Posterior cingulate gyrus (tissue), 11 donors: ENCODE measurements at places on chromosomes 1 and 21.

GRCh38 chr1:210332719-210333398 is 4.2 kb downstream of the HHAT start:
- DNase-seq = no peak

DNA sequence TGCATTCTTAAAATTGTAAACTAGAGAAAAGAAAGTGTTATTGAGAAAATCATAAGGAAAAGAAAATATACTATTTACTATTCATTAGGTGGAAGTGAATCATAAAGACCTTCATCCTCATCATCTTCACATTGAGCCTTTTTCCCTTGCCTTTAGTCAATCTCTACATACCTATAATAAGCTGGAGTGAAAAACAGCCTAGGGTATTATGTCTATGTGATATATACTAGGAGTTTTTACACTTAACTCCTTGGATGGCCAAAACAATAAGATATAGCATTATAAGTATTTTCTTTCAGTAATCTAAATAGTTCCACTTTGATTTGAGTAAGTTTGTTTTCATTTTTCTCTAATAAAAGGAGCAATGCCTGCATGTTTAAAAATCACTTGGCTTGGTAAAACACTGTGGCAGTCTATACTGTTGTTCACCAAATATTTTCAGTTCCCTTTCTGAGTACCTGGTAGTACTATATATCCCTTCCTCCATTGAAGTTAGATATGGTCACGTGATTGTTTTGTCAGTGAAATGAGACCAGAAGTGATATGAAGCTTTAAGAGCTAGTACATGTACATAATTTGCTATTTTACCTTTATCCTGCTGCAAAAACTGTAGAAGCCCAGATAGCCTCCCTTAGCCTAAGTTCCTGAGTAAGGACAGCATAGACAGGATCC is 78.3 kb downstream of the CLEC20A start:
- no peak for DNase-seq

DNA sequence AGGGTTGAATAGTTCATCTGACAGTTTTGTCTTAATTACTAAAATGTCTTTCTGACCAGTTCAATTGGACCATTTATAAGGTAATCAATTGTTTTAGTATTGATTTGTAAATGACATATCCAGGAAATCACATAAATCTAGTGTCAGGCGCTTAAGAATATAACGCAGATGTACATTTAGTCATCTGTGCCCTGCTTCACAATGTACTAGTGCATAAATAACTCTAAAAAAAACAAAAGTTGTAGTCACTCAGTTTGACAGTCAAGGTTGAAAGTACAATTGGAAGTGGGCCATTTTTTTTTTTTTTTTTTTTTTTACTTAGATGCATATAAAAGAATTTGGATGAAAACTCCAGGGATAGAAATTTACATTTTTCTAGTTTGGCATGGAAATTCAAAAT is 490.4 kb downstream of the PTPRC start:
- no peak for DNase-seq

DNA sequence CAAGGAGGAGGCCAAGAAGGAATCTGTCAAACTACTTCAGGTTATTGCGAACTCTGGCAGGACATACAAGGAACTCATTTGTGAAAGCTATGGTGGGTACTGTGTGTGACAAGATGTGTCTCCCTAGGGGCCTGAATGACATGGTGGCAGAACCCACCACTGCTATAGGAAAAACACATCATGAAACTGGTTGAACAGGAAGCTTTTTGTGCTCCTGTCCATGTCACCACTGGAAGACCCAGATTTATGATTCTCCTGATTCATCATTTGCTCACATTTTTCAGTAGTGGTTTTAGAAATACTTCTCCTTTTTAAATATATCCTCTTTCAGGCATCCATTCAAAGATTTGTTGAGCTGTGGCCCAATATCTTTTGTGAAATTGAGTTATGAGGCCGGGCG is 23.6 kb downstream of the ARMH1 start:
- DNase-seq = no peak

GRCh38 chr1:158154501-158154900 is 26.2 kb upstream of the CD1D start:
- no peak for DNase-seq

GRCh38 chr1:189141056-189141455 is 1336.6 kb downstream of the BRINP3 start:
- no peak for DNase-seq

- peak; percentile 72 for DNase-seq
Measured at GRCh38 chr1:210747890-210748289, 386.1 kb downstream of the KCNH1 start.

DNA sequence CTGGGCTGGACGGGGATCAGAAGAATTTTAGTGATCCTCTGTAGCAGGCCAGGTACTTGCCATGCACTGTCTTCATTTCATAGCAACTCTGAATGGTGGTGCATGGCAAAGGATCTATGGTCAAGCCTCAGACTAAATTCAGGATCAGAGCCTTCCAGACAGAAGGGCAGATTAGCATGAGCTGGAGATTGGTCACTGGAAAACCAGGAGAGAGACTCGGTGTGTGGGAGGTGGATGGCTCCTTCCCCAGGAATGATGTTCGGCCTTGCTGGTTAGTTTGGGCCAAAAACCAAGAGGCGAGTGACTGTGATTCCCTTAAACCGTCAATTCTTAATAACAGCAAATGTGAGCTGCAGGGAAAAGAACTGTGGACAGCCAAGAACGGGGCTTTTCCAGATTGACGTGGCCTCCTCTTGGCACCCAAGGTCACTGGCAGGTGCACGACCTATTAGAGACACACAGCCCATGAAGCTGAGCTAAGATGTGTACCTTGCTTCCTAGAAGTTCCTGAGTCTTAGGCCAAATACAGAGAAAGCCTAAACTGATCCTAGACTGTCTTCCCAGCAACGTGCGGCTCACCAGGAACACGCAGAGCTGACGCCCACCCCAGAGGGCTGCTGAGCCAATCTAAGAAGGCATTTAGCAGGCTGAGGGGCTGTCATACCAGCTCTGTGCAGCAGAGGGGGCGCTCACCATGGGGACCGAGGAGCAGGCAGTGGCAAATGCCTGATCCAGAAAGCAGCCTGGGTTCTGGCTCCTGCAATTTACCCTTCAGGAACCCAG is 18.5 kb downstream of the ALDH4A1 start:
- peak; percentile 87 for DNase-seq

DNA sequence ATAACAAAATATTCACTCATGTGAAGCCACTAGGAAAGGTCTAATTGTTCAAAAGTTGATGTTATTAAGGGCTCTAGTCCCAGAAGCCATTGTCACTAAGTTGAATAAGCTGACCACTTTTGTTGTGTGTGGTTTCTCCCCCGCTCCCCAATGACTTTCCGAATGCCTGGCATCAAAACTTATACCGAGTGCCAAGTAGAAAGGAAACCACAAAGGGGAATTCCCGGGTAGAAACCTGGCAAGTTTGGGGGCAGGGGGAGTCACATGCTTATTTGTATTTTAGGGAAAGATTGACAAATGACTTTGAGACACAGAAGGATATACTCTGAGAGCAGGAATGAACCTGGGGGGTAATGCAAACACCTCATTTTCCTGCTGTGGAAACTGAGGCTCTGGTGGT is 154.1 kb downstream of the TGFBR3 start:
- DNase-seq = no peak

GRCh38 chr1:64851664-64852063 is 106.8 kb downstream of the RAVER2 start:
- no peak for DNase-seq

DNA sequence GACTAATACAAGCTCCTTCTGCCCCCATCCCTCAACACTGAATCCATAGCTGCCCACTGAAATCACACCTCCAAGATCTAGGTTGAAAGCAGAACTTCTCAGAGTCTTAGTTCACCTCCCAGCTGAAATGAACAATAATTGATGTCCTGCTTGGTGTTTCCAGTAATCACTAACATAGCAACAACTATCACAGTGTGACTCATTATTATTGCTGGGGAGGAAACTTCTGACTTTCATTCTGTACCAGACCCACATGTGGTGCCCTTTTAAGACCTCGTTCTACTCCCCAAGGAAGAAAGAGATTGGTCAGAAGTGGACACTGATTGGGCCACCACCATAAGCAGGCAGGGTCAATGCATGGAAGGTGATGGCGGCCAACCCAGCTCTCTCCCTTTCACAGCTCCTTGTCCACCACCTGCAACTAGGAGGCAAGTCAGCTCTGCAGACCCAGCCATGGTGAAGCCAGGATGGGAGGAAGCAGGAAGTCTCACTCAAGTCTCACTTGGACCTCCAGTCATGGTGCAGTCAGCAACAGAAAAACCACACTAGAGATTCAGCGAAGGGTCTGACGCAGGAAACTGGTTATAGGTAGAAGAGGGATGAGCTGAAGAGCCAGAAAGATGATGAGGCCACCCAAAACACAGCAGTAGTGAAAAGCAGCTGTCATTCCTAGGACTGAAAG is 720.2 kb downstream of the PTPRU start:
- no peak for DNase-seq

GRCh38 chr1:56566061-56566744 is 13.2 kb downstream of the PLPP3 start:
- DNase-seq = no peak

DNA sequence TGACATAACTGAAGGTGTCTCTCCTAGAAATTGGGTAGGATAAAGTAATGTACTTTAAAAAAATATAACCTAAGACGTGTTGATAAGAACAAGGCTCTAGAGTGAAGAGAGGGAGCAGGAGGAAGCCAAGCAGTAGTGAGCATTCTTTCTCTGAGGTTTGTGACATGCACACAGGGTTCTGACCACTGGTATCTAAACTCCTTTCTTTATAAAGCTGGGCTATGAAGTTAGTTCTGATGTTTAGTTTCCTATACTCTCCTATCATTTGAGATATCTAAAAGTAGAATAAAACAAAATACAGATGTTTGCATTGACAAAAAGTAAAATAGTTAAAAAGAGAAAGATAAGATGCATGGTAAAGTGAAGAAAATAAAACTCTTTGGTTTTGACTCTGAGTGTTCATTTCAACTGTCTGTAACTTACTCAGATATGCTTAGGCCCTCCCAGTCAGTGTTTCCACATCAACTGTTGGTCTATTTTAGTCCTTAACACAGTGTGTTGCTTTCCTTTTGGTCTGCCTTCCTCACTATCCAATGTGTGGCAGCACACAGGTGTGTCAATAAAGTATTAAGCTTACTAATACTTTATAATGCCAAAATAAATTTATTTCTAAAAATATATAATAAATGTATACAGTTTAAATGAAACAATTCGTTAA is 543.5 kb downstream of the PTPRC start:
- DNase-seq = no peak

DNA sequence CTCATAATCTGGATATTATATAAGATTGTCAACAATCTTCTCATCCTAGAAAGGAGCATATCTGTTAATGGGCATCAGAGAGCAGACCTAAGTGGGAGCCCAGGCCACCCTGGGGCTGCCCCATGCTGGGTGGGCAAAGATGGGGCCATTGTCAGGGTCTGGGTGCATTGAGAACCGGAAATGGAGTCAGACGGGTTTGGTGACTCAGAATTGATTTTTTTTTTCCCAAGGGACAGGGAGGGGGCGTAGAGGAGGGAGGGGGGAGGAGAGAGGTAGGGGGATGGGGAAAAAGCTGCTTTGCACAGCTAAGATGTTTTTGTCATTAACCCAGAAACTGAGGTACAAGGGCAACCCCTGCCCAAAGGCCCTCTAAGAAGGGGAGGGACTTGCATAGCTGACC is 1.3 kb downstream of the ATXN7L2 start:
- no peak for DNase-seq

DNA sequence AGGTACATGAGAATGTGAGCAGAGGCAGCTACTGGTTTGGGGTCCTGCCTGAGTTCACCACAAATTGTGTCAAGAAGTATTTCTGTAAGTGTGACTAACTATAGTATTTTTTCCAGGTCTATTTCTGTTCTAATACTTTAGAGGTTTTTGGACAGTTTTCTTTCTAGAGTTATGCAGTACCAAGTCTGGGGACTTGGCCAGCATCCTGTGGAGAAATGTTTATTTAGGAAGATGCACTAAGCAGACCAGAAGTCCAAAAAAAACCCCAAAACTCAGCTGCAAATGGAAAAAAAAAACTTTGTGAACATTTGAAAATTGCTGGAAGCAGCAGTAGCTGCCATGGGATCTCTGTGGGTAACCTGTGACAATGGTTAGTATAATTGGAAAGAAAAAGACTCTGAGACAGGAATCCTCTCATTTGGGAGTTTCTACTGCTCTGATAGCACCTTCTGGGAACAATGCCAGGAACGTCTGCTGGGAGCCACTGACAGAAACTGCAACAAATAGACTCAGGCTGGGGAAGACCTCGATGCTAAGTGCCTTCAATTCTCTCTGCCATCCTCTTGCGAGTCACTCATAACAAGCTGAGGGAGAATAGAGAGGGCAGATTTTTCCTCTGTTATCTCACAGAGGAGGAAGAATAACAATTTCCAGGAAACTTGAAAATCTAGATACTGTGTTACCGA is 37.6 kb downstream of the OR10R2 start:
- no peak for DNase-seq

DNA sequence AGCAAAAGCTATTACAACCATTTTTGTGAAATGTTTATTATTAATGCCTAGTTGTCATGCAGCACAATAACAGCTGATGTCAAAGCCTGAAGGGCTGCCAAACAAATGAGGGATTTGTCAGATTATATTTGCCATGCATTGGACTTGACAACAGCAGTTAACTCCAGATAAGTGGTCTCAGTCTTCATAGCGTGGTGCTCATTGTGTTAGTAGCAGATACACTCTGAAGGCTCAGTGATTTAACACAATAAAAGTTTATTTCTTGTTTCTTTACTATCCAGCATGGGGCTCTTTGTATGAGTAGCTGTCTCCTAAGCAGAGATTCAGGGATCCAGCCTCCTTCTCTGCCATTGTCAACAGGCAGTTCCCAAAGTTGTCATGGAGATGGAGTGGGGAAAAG is 76.0 kb upstream of the PTGFRN start:
- DNase-seq = no peak

DNA sequence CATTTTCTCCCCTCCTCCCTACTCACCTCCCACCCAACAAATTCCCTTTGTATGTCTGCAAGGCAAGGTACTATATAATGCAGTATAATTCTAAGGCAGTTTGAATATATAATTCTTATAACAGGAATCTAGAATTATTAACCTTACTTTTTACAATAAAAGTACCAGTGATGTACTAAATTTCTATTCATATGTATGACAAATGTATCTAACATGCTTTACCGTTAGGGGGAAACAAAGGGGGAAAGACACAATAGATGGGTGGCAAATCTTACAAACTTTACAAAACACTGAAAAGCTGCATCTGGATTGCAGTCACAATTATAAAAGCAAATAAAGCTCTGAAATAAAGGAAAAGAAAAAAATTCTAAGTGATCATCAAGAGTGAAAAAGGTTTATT is 2.3 kb downstream of the PIK3R3 start:
- DNase-seq = no peak

DNA sequence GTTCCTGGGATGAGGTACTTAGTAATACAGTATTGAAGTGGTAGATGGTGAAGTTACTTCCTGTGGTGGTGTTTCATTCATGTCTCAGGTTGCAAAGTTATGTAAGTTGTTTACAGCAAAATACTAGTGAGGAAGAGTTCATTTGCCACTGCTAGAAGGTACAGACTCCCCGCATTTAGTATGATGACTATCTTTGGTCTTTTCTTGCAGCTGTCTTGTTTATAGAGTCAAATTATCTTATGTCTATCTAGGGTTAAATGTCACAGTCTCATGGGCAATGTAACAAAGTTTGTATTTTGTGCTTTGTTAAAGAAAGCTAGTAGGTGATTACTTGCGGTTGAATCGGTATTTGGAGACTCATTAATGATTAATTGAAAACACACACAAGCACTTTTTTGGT is 50.2 kb downstream of the LRRC8D start:
- DNase-seq = no peak

- DNase-seq = no peak
Measured at GRCh38 chr1:178869119-178869697, 1.7 kb downstream of the ANGPTL1 start.
